ENCODE measurements at places on chromosomes 11 and 22.

GRCh38 chr11:67022961-67023956, at the start of gene SYT12:
Gene SYT12, plus strand, starts transcription at chr11:67023134. Its CDS starts 7,011 bp downstream, at chr11:67030145.
- no peak for DNase-seq

- DNase-seq, result no peak
Measured at GRCh38 chr11:96875712-96876111, 485.9 kb downstream of the JRKL start.

DNA sequence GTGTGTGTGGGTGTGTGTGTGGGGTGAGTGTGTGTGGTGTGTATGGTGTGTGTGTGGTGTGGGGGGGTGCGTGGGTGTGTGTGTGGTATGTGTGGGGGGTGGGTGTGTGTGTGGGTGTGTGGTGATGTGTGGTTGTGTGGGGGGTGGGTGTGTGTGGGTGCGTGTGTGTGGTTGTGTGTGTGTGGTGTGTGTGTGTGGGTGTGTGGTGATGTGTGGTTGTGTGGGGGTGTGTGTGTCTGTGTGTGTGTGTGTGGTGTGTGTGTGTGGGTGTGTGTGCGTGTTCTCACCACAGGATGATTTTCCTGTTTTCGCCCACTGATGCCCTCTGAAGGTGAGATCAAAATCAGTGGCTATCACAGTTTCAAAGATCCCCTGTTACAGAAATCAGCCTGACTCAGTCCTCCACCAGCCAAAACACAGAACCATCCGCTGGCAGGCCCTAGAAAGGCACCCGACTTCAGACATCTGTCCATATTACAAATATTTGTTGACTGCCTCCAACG, 24.7 kb downstream of the CPT1A start:
- DNase-seq, result peak; percentile 29

DNA sequence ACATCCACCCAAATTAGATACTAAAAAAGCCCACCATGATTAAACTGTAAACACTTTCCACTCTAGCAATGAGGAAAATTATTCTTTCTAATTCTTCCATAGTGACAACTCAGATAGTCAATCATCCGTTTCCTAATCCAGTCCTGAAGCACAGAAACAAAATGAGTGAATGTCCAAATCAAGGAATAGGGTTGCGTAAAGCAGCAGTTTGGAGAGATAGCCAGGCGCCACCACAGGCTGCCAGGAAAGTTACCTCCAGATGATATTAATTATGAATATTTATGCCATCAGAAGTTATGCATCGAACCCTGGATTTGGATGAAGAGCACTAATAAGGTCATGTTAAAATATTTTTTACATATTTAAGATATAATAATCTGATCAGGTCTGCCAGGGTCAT, 63.2 kb downstream of the ETS1 start:
- DNase-seq, result no peak

DNA sequence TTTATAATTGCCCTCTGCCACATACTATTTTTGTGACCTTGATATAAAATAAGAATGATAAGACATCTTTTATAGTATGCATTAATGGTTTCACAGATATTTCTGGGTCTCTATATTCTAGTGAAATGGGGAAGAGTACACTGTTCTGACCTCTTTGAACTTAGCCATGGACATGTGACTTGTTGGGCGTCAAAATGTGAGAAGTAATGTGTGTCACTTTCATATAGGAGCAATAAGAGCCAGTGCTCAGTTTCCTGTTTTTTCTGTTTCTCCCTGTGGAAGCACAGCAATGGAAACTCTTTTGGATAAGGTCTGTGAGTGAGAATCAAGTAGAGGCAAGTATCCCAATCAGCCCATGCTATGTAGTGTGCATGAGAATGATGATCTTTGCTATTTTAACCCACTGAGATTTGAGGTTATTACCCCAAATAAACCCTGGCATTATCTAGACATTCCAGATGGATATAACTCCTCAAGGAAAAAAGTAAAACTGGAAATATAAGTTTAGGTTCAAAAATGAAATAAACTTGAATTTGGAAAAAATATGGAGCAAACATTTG, 60.7 kb downstream of the RAB38 start:
- DNase-seq, result no peak

- no peak for DNase-seq
Measured at GRCh38 chr11:32068134-32068870, 22.6 kb upstream of the RCN1 start.

DNA sequence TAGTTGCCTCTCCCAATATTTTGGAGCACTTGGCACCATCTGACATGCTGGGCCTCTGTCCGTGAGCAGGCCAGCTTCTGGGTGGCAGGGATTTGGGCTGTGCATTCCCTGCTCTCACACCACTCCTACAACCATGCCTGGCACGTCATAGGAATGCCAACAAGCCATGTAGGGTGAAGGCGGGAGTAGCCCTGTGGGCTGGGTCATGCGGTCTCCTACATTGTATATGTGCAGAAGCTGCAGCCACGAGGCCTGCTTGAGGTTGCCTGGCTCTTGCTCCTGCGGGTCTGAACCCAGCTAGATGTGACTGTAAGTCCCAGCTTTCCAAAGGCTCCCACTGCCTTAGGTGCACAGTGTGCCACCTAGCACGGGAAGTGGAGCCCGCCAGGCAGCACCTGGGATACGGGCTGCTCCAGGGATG, 14.5 kb downstream of the MYEOV start:
- no peak for DNase-seq

DNA sequence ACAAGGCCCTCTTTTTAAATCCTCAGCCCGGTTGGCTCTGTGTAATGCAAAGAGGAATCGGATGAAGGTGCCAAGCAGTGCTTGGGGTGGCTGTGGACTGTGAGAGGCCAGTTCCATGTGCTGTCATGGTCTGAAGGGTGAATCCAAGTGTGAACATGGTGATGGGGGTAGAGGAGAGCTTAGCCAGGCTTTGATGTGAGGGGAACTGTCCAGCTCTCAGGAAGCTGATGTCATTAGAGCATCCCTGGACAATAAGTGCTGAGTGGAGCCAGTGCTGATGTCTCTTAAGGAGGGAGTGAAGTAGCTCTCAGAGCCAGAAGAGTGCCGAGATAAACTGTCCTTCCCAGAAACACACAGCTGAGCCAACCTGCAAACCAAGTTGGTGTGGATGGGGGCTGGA, 53.6 kb downstream of the NAV2 start:
- DNase-seq, result no peak

- DNase-seq, result no peak
Measured at GRCh38 chr22:17871726-17872458, 97.6 kb upstream of the BID start.

DNA sequence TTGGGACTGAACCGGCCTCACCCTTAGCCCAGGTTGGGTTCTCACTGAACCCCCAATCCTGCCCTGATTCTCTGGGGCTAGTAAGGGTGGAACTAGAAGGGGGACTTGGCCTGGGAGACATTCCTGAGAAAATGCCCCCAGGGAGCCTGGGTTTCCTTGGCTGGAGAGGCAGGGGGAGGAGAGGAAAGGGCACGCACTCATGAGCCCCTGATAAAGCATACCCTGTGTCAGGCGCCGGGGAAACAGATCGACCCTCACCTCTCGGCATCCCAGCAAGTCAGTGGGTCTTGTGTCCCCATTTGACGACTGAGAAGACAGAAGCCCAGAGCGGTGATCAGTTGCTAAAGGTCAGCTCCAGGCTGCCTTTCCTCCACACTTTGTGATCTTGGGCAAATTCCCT, 47.7 kb upstream of the RTL6 start:
- DNase-seq, result no peak

DNA sequence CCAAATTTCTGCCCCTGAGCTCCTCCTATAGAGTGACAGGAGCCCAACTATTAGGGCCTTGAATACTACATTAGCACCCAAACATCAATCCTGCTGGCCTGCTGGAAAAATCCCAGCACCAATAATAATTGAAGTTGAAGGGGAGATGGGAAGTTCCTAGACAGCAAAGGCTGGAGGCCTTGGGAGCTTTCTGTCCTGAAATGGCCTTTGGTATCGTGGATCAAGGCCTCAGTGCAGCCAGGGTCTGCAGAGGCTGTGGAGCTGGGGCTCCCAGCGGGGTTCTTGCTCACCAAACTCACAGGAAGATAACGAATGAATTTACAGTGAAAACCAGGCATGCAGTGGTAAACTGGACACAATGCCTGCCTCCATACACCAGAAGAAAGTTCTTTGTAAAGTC, 9.2 kb upstream of the MICALL1 start:
- no peak for DNase-seq

GRCh38 chr11:110928391-110928790, 216.2 kb upstream of the ARHGAP20 start:
- no peak for DNase-seq

DNA sequence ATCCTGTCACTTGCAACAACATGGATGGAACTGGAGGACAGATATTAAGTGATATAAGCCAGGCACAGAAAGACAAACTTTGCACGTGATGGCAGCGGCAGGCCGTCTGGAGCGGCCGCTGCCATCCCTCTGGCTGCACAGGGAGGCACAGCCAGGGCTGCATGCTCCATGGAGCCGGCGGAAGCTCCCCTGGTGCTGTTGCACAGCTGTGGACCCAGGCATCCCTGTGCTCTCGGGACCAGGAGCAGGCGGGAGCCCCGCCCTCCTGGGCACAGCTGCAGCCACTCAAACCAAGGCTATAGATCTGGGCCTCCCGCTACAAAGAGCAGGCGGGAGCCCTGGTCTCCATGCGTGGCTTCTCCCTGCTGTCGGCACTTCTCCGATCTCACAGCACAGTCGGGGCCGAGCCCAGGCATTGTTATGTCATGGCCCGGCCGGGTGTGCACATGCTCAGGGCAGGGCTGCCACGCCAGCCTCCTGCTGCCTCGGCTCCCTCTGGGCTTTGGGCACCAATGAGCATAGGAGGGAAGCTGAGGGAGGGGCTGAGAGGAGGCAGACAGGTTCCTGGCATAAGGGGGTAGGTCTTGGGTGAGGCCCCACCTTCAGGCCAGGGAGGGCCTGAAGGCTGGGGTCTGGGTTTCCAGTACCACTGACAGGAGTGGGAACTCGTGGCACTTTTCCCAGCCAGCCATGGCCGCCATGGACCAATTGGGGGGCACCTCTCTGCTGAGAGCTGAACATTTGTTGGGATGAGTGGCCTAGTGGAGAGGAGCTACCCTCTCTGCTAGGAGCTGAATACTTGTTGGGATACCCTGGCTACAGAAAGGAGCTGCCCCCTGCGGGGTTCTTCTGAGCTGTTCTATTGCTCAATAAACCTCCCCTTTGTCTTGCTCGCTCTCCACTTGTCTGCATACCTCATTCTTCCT, 16.7 kb downstream of the RRP8 start:
- DNase-seq, result no peak

- no peak for DNase-seq
Measured at GRCh38 chr11:107898270-107898669, 30.0 kb upstream of the RAB39A start.

GRCh38 chr11:83158965-83159901, 2.3 kb downstream of the PCF11 start:
- no peak for DNase-seq

DNA sequence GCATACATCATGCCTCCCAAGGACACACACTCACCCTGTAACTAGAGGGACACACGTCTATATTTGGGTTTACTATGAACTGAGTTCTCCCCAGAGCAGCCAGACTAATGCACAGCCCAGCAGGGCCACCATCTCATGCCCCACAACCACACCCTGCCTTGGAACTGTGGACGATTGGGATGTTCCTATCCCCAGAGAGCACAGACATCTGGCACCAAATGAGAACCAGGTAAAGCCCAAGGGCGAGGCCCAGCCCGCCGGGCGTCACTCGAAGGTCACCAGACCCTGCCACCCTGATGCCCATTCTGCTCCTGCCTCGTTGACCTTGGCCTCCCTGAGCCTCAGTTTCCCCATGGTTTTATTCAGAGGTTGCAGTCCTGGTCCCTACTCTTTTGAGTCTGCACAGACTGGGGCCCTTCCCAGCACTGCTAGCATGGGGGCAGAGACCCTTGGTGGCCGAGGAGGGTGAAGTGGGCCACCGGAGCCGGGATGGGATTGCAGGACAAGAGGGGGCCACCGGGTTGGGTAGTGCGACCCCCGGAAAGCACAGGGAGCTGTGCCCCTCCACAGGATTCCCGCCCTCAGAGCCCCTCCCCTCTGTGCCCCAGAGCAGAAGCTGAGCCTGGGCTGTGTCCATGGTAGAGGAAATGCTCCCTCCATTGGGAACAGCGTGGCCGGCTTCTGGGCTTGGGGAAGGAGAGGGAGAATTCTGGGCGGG, 56.8 kb downstream of the IGLL5 start:
- no peak for DNase-seq

DNA sequence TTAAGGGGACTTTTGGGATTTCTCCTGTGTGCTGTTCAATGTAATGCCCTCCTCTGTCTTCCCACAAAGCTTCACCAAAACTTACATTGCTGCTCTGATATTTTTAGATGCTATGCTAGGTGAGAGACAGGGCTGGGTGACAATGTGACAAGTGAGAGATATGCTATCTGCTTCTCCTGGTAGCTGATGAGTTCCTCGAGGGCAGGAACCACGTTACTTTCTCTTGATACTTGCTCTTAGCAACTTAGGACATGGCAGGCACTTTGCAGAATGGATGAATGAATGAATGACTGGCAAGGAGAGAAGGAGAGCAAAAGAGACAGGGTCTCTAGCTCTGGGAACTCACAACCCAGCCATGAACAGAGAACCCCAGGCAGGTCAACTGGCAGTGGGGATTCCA, 115.4 kb downstream of the C11orf58 start:
- DNase-seq, result no peak

- DNase-seq, result no peak
Measured at GRCh38 chr11:44770401-44770800, 43.6 kb downstream of the TSPAN18 start.

DNA sequence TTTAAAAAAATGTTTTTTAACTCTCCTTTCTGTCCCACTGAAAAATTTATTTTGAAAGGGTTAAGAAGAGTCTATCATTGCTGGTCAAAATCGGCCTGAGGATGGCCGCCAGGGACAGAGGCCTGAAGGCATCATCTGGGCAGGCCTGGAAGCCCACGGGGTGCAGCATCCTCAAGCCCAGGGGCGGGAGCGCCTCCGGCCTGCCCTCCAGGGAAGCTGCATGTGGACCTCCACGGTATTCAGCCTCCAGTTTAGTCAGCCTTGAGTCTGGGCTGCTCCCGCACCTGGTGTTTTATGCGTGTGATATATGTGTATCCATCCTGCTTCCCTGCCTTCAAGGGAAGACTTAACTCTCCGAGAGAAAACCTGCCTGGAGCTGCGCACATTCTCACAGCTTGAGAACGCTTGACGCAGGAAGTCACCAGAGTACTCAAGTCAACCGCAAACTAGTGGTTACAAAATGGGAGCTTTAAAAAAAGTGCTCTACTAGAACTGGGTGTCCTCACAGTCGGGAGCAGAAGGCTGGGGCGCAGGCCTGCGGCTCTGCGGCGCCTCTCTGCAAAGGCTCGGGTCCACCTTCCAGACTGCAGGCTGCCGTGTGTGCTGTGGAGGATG, 13.6 kb upstream of the BID start:
- no peak for DNase-seq
